ENCODE measurements at places on chromosomes 4 and X.

GRCh38 chrX:121032531-121032930, 14.9 kb upstream of the GLUD2 start:
- DNase-seq, result no peak

DNA sequence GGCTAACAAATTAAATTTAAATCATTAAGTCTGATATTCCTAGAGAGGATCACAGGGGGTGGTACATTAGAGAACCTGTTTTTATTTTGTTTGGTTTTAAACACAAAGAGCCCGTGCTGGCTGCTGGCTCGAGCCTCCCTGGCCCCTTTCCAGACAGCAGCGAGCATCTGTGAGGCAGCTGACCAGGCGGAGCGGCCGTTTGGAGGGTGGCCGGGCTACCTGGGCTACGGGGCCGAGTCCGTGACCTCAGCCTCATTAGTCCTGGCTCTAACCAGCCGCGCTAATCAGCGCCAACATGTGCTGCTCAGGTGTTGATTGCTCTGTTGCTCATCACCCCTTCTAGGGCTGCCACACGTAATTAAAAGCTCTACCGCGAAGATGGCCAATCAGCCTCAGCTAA, 35.3 kb downstream of the DCTD start:
- no peak for DNase-seq

GRCh38 chr4:71236226-71236625, 102.6 kb upstream of the SLC4A4 start:
- no peak for DNase-seq

GRCh38 chrX:70134116-70134477, 850 bp downstream of the IGBP1 start:
- DNase-seq, result no peak

DNA sequence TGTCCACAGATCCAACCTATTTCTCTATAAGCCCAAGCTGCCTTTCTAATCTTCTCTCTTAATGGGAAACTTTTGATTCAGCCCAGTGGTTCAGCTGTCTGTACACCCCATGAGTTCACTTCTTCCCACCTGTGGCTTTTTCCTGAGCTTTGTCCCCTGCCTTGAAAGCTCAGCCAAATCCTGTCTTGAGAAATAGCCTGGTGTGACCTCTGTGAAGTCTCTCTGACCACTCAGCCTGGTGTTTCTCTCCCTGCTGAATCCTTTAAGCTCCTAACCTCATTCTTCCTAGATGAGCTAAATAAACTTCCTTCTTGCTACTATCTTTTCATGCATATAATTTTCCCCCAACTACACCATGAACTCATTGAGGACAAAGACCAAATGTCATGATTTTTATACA, 15.2 kb upstream of the HERC5 start:
- no peak for DNase-seq

GRCh38 chrX:68895341-68895755, 66.5 kb downstream of the EFNB1 start:
- DNase-seq, result no peak

All from stimulated activated CD4-positive, alpha-beta T cell treated with anti-CD3 and anti-CD28 coated beads, TNF-alpha, amount 100 ng/mL, for 24 hours (primary cell).